Stimulated activated CD8-positive, alpha-beta memory T cell treated with anti-CD3 and anti-CD28 coated beads, Interleukin-15, amount 100 ng/mL, for 24 hours (primary cell): ENCODE measurements at places on chromosomes 12 and 14.

DNA sequence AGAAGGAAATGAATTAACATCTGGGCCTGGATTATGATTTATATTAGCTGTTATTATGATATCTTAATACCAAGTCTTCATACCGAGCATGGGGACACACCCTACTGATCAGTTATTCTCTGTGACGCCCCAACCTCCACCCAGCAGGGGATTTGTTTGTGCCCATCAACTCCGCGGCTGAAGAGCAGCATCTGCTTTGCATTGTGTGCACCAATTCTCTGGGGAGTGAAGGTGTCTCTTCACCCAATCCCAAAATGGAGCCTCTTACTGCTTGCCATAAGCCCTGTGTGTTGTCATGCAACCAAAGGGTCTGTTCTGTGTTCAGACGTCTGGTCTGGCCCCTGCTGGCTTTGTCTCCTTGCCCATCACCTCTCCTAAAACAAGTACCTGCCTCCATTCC lies 25.4 kb downstream of the DHRS2 start:
- no peak for DNase-seq

GRCh38 chr14:72262771-72263170 lies 330.5 kb downstream of the RGS6 start:
- no peak for DNase-seq

- DNase-seq, result no peak
Observed at GRCh38 chr12:115767916-115768315, 509.6 kb downstream of the MED13L start.

DNA sequence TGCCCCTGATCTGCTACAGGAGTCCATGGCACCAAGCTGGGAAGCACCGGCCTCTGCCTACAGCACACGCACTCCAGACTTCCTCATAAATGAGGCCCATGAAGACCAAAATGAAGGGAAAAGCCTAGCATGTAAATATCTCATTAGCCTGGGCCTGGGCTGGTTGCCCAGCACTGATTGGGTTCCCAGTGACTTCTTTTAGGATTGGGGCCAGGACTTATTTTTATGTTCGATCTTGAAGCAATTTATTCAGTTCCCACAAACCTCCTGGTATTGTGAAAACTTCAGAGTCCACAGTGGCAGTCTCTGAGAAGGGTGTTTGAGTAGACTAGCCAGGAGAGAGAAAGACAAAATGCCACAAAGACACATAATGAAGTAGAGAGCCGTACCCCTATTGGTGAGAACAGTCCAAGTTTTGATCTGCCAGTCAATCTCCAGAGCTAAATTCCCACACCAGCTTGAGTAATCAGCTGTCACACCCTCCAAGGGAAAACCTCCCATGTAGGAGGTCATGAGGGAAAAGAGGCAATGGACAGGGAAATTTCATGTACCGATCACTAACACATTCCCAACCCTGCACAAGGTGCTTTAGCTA lies 78.2 kb downstream of the PHLDA1 start:
- no peak for DNase-seq

DNA sequence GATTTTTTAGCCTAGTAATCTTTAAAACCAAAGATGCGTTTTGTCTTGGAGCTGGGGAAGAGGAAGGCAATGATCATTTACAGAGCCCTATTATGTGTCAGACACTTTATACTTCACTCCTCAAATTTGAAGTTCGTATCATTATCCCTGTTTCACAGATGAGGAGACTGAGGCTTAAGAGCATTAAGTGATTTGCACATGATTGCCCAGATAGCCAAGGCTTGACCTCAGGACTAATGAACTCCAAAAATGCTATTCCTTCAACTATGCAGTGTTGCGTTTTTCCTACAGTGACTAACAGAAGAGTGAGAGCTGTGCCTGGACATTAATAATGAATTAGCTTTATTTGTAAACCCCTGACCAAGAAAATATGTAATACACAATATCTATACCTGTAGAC lies 136.8 kb upstream of the EEA1 start:
- DNase-seq, result no peak

DNA sequence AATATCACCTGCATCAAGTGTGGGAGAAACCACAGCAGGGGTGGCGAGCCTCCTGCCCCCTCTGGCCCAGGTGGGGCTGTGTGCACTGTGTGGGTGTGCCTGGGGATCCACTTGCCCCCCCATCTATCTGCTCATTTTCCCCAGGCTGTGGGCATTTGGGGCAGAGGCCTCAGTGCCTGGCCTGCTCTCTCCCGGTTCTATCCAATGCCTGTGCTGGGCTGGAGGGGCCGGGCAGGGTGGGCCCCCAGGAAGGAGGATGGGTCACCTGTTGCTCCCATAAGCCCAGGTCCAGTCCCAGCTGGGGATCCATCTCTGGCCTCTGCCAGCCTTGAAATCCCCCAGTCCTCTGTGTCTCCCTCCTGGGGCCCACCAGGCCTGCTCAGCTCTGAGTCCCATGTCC lies 105.6 kb downstream of the TMEM121 start:
- no peak for DNase-seq

DNA sequence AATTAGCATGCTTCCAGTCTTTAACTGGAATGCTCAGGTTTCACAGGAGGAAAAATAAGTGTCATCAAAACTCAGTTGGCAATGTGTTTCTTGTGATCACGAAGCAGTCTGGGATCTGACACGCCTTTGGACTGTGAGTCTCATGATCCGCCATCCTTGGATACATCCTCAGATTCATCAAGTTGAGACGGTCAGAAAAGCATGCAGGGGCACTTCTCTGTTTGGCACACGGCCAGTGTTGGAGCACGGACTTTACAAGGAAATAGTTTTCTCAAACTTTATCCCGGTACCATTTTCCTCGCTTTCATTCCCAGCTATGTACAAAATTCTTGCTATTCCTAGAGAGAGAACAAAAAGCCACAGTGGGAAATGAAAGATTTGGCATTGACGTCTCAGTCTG lies 88.4 kb upstream of the PARP11 start:
- no peak for DNase-seq

DNA sequence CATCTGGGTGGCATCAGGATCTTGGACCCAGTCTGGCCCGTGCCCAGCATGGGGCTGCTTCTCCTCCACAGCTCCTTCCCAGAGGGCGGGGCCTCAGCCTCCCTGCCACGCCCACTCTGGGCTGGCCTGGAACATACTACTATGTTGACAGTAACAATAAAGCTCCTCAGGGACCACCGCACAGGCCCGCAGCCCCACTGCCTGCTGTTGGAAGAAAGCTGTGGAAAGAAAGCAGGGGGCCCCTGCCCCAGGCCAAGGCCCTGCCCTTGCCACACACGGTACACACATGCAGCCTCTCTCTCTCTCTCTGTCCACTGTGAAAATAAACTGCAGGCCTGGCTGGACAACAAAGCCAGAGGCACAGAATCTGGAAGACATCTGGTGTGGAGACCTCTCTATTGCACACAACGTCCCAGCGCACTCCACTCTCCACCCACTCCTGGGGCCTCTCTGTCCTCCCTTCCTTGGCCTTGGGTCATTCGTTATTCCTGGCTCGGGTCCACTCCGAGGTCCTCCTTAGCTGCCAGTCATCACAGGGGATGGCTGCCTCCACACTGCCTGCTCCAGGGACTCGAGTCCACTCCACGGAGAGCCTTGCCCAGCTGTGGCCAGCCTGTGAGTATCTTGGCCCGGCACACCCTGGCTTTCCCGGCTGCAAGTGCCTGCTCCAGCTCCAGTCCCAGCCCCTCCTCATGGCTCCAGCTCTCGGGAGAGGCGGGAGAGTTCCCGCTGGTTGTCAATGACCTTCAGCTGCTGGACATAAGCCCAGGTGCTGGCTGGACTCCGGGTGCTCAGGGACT lies 11.8 kb upstream of the ENDOU start:
- DNase-seq, result no peak

DNA sequence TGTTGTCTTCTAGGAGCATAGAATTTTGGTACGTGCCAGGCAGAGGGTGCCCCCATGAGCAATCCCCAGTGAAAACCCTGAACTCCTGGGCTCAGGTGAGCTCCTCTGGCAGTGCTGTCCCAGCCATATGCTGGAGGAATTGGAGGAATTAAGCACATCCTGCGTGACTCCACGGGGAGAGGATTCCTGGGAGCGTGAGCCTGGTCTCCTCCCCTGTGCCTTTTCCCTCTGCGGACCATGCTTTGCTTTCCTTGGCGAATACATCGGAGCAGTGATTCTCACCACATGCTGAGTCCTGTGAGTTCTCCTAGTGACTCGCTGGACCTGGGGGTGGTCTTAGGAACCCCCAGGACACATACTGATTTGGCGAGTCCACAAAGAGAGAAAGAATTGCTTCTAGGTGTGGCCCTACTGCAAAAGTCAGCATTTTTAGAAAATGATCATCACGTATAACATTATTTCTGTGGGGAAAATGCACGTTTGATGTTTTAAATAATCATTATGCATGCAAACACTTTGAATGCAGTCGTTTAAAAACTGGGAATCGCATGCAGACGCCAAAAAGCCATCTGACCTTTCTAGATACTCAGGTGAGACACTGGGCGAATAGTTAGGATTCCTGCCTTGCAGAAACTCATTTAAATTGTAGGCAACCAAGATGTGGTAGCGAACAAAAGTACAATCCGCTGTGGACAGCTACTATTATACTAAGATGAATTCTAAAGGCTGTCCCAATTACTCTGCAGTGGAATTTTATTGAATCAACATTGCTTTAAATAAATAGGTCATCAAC lies 370.9 kb downstream of the TMEM132D start:
- DNase-seq, result no peak

DNA sequence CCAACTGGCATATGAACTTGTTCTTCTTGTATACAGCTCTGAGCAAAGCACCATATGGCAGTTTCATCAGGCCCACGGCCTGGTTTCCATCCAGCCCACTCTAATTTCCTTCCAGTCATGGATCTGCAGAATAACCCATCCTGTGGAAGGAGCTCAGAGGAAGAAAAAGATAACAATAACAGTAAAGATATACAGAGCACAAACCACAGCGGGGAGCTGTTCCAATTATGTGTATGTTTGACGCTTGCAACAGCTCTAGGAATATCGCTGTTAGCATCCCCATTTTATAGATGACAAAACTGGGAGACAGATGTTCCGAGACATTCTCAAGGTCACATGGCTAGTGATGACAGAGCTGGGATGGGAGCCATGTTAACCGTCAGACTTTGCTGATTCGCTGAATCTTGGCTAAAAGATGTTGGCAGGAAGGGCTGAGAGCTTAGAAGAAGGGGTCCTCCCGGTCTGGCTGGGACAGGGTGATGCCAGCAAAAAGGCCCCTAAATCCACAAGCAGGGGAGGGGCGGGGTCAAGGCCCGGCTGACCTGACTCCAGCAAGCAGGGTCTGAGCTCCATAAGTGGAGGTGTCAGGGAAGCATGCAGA lies 34.4 kb upstream of the CIPC start:
- no peak for DNase-seq

GRCh38 chr12:25725931-25726330 lies 172.8 kb upstream of the LMNTD1 start:
- DNase-seq, result no peak

- DNase-seq, result no peak
Observed at GRCh38 chr12:107822356-107822755, 47.9 kb downstream of the ASCL4 start.

DNA sequence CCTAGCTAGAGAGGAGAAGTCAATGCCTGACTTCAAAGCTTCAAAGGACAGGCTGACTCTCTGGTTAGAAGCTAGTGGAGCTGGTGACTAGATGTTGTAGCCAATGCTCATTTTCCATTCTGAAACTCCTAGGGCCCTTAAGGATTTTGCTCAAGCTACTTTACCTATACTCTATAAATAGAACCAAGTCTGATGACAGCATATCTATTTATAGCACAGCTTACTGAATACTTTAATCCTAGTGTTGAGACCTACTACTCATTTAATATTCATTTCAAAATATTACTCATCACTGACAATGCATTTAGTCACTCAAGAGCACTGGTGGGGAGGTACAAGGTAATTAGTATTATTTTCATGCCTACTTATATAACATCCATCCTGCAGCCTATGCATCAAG lies 137.2 kb upstream of the PELI2 start:
- DNase-seq, result no peak

DNA sequence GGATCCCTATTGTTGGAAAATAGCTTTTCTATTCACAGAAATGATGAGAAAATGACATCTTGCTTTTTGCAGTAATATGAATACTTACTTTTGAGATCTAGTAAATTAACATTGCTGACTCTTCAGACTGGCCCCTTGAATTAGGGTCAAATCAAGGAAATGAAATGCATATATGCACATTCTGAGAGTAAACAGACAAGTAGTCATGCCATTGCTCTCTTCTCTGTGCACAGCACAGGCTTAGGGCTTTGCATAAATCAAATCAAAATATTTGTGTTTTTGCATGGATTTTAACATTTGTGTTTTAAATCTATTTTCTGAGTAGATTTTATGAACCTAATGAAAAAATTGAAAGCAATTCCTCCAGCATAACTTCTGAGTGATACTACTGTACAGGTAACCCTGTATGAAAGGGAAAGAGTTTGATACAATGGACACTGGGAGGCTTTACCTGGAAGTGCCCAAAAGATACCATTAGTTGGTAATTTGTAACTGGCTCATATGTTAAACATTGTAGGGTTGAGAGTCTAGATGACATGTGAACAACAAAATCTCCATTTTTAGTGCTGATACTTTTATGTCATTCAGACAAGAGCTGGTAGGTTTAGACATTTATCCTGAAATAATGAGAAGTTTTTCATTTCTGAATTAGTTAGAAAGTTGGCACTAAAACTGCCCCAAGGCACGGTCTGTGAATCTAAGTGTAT lies 280.2 kb upstream of the FBXO33 start:
- no peak for DNase-seq
